HFFc6 (cell line): ENCODE measurements at places on chromosomes 6 and 20. TPM values are rescaled to one million over a fixed set of nuclear protein-coding genes. Genes with fewer than 3 reads are reported as not detected.

GRCh38 chr6:73131706-73132105, 93.6 kb downstream of the KHDC1L start:
- peak; percentile 22 for DNase-seq

DNA sequence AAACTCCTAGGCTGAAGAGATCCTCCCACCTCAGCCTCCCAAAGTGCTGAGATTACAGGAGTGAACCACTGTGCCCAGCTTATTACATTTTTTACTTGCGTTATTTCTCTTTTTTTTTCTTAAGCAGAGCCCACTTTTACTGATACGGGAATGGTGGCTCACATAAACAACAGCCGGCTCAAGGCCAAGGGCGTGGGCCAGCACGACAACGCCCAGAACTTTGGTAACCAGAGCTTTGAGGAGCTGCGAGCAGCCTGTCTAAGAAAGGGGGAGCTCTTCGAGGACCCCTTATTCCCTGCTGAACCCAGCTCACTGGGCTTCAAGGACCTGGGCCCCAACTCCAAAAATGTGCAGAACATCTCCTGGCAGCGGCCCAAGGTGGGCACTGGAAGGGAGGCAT, 10.5 kb downstream of the CAPN11 start:
- no peak for DNase-seq

- no peak for DNase-seq
These were observed 2.3 kb upstream of the OCSTAMP start for GRCh38 chr20:46552460-46553420.

- peak; percentile 22 for DNase-seq
These were observed 610.3 kb downstream of the RNF144B start for GRCh38 chr6:18997375-18997826.

GRCh38 chr20:14622796-14623195, 285.4 kb upstream of the FLRT3 start:
- DNase-seq = no peak

- DNase-seq = no peak
These were observed 11.3 kb downstream of the MOXD1 start for GRCh38 chr6:132390017-132390416.

Gene DEFB123
- total RNA-seq = not detected in 3 replicates

Gene RBBP8NL
- not detected in 3 replicates for total RNA-seq

Gene ZGPAT
- total RNA-seq = 19.1 to 22.3 TPM (median 21.8 TPM) in 3 replicates

Gene RIPPLY2
- not detected in 3 replicates for total RNA-seq
